ENCODE measurements at places on chromosomes 6 and 20. TPM values are rescaled to one million over a fixed set of nuclear protein-coding genes. Genes with fewer than 3 reads are reported as not detected.

DNA sequence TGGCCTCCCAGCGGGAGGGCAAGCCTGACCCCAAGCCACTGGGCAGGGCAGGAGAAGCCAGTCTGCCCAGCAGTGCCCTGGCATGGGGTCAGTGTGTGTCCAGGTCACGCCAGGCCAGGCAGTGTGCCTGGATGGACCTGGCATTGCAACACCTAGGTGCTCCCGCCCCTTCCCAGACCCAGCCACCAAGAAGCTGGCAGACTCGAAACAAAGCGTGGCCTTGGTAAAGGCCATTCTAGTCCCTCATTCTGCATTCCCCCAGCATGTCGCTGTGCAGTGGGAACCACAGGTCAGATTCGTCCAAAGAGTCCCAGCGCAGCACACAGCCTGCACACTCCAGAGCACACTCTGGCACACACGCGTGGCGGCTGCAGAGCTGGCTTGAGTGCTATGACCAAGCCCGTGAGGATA lies 19.3 kb upstream of the APMAP start:
- no peak for DNase-seq

PDYN gene
- not detected for total RNA-seq

DNA sequence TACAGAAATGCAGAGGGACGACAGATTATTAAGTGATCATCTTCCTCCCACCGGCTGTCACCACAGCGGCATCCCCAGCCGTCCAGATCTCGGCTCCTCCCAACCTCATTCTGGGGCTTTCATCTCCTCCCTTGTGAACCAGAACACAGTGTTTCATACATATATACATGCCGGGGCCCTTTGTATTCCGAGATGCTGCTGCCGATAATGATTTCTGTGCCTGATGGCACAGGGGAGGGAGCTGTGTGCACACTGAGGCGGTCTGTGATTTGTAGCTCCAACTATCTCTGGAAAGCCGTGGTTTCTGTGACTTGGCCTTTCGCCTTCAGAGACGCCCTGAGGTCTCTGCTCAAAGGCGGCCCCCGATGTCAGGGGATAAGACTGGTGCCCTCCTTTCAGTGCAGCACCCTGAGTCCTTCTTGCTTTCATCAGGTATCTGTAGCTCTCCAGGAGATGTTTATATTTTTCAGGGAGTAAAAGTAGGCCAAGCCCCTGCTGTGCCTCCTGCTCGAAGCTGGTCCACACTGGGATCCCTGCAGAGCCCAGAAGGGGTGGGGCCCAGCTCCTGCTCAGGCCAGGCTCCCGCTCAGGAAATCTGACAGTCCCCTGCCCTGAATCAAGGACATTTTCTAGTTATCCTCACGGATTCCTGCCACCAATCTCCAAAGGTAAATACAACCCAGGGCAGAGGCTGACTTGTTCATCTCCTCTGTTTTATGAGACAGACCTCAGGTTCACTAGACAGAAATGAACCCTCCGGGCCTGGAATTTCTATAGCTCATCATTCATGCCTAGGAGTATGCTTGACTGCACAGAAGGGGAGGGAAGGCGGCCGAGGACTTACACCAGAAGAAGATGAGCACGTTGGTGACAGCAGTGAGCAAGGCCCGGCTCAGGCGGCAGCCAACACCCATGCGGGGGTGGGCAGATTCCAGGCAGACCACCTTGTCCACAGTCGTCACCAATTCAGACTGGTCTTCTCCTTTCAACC lies 11.2 kb downstream of the LEMD2 start:
- no peak for DNase-seq

ADGB gene
- total RNA-seq: not detected

DNA sequence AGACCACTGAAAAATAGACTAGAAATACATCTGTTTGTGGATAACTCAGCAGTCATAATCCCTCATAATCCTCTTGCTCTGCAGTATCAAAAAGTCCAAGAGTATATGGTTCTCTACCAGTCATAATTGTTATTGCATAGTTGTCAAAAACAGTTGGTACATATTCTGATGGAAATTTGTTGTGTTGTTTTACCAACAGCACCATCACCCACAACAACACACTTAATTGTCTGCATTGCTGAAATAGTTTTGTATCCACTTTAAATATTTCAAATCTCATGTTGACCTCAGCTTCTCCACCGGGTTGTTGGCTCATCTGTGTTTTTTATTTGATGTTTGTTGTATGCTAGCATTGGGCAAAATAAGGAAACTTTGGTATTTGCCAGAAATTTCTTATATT lies 39.4 kb downstream of the ITCH start:
- DNase-seq: no peak

KHDC1L gene
- not detected for total RNA-seq

RIN2 gene
- 42.2 TPM for total RNA-seq

SASH1 gene
- 17.3 TPM for total RNA-seq

HCK gene
- not detected for total RNA-seq

ABHD16B gene
- not detected for total RNA-seq

GRCh38 chr6:62175195-62175594 lies 110.8 kb downstream of the KHDRBS2 start:
- no peak for DNase-seq

GRCh38 chr20:25243416-25243979 lies 4.4 kb upstream of the PYGB start:
- DNase-seq: no peak

- DNase-seq: no peak
Observed at GRCh38 chr20:53837126-53837826, 233.1 kb downstream of the BCAS1 start.

DNA sequence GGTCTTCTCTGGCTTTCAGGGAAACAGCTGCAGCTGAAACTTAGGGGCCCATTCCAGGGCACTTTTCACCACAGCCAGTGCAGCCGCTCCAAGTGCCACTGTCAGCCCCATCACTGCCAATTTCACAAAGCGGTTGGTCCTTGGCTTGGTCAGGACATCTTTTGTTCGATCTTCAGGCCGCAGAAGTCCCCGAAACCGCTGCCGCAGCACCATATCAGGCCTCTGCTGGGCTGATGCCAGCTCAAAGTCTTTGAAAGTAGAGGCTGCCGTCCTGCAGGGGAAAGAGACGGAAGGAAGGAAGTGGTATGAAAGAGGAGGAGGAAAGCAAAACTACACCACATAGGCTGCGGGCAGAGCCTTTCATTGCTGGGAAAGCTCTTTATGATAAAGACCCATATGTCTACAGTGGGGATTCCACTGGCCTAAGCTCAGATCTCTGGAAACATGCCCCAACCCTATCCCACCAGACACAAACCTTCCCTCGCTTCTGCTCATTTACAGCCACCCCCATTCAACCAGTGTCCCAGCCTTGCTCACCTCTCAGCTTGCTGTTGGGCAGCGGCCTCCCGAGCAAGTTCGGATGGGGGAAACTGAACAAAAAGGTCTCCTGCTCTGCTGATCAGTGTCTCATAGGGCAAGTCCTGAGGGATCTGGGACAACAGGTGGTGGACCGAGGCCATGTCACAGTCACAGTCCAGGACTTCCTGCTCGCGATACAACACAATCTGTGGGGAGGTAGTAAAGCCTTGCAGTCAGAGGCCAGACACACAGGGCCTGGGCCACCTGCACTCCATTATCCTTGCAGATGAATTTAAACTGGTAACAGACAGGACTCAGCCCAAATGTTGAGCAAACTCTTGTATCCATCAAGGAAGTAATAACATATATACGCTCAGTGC lies 23.5 kb downstream of the TBC1D20 start:
- no peak for DNase-seq

SLC17A2 gene
- not detected for total RNA-seq

FOXC1 gene
- total RNA-seq: 9.6 TPM

- no peak for DNase-seq
Observed at GRCh38 chr20:23246717-23247664, 103.6 kb upstream of the NXT1 start.

DNA sequence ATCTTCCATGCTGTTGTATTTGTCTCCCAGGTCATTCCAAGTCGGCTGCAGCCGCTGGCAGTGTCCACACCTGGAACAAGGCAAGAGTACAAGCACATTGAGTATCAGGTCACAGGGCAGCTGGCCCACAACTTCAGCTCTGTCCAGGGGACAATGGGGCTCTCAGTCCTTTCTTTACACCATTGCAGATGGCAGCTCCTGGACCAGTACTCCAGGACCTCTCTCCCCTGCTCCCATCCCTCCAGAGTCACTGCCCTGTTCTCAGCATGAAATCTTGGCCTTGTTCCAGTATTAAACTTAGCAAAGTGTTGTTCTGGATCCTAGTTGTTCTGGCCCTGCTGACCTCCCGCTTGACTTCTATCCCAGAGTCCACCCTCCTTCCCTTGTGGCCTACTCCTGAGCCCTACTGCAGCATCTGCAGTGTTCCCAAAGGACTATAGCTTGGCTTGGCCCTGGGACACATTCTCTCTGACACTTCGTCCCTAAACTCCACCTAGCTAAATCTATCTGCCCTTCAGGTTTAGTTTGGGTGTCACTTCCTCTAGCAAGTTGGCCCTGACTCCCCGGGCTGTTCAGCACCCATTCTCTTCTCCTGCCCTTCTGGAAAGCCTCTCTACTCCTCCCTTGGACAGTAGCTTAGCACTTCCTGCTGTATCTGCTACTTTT lies 5.8 kb downstream of the TXNDC5 start:
- DNase-seq: no peak

ANKRD66 gene
- not detected for total RNA-seq

GRCh38 chr6:110195639-110196038 lies 15.4 kb downstream of the CDC40 start:
- DNase-seq: no peak
